ENCODE measurements at places on chromosomes 13 and 19. TPM values are rescaled to one million over a fixed set of nuclear protein-coding genes. Genes with fewer than 3 reads are reported as not detected.

The SH2D3A gene
- 5.6 TPM for polyA plus RNA-seq

DNA sequence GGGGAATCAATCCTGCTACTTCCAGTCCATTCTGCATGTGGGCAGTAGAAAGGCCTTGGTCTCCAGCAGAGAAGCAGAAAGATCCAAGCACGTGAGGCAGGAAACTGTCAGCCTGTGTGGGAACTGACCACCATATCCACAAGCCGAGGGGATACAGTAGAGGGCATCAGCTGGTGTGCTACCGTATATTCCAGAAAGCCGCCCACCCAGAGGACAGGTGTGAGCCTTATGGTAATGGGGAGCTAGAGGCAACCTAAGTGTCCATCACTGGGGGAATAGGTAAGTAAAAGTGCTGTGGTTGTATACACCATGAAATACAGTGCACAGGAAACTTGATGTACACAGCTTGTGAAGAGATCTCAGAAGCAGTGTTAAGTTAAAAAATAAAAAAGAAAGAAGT, 2.8 kb upstream of the IFNL1 start:
- no peak for DNase-seq

The C13orf42 gene
- 0.70 TPM for polyA plus RNA-seq

The TMEM143 gene
- polyA plus RNA-seq: 12.6 TPM

The ZNF723 gene
- 0.16 TPM for polyA plus RNA-seq

- no peak for DNase-seq
These were observed 1183.6 kb upstream of the ATXN8OS start for GRCh38 chr13:68923995-68924394.

GRCh38 chr19:40155749-40156265, 35.4 kb upstream of the MAP3K10 start:
- DNase-seq: no peak

DNA sequence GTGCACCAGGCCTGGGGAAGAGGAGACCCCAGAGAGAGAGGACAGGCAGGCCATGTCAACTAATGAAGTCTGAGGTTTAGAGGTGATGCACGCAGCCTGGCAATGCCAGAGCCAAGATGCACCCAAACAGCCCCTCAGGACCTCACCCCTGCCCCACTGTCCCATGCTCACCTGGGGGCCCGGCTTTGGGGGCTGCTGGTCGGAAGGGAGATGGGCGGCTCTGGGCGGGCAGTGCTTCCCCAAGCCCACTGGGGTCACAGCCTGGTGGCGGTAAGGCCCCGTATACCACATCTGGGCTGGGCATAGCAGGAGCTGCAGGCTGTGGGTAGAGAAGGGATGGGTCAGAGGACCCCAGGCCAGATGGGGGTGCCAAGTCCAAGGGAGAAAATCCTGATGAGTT, 8.6 kb upstream of the TMEM161A start:
- DNase-seq: no peak

The ZNF737 gene
- 26.1 TPM for polyA plus RNA-seq

DNA sequence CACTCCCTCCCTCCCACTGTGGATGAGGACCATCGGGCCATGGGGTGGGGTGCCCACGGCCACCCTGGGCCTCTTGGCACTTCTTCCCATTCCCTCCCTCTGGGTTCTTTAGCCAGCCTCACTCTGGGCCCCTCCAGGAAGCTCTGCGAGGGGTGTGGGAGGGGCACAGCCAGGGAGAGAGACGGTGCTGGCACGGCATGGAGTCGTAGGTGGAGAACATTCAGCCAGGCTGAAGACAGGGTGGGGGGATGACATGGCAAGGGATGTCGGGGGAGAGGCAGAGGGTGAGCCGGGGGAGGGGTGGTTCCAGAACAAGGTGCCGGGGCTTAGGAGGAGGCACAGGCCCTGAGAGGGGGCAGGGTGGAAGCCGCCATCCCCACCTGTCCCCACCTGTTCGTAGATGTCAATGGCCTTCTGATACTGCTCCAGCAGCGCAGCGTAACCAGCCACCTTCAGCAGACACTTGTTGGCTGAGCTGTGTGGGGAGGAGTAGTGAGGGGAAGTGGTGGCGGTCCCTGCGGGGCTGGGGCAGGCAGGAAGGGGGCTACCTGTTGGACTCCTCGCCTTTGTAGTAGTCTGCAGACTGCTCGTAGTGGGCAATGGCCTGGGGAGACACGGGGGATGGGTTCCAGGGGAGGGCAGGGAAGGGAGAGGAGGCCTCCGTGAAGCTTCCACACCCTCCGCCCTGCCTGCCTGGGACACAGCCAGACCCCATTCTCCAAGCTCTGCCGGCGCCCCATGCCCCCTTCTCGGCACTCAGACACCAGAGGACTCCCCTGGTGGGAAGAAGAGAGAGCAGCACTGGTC, 8.8 kb upstream of the KPTN start:
- no peak for DNase-seq

DNA sequence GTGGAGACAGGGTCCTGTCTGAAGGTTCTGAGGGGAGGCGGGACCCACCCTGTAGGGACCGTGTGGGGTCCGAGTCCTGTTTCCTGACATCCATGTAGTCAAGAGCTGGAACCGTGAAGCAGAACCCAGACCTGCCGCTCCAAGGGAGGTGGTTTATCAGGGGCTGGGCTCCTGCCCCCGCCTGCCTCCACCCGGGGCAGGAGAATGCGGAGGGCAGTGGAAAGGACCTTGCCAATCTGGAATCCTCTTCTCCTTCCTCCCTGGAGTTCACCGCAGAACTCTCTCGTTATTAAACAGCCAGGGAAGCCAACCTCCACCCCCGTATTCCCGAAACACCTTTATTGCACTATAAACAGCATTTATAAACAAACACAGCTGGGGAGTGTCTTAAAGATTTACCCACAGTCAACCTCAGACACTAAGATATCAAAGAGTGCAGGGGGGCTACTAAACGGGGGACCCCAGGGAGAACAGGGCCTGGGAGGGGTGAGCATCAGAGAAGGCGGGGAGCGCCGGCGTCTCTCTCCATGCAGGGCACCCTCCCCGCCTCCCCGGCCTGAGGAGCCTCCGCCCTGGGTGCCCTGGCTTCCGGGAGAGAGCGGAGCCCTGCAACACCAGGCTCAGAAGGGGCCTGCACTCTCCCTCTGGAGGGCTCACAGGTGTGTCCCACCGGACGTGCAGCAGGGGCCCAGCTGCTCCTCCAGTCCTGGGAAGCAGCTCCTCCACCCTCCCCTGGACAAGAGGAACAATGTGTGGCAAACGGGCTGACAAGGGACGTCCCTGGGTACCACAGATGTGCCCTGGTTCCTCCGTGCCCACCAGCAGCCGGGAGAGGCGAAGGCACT, 3.6 kb downstream of the C2CD4C start:
- no peak for DNase-seq

Measured in left renal cortex interstitium (tissue), 4 donors.